GM23248 (cell line): ENCODE measurements at places on chromosomes 4 and X. TPM values are rescaled to one million over a fixed set of nuclear protein-coding genes. Genes with fewer than 3 reads are reported as not detected.

CPLX1 gene
- total RNA-seq = not detected in 2 replicates

PAK3 gene
- not detected in 2 replicates for total RNA-seq

ZMAT1 gene
- total RNA-seq = not detected in 2 replicates

NAP1L2 gene
- total RNA-seq = not detected in 2 replicates

CT45A3 gene
- not detected in 2 replicates for total RNA-seq

GAGE12F gene
- not detected in 2 replicates for total RNA-seq

DNA sequence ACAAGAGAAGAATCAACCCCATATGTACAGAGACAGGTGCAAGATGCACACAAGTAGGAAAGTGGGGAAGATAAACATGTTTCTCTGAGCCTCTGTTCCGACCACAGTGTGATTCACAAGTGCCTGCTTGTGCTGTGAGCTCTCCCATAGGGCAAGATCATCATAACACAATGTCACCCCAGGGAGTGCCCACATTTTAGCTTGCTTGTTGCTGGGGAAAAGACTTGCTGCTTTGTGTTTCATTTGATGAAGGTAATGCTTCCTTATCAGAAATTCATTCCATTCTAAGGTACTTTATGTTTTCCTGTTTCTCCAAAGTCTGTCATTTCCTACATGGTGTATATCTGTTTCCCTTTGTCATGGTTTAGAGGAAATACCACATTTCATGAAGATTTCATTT lies 304.5 kb upstream of the DIPK2B start:
- H3K27ac ChIP-seq = peak overlapping the region; percentile 71
- no peaks in the 10 kb centered on the region for H3K27me3 ChIP-seq
- H3K36me3 ChIP-seq = no peaks in the 10 kb centered on the region
- DNase-seq = peak; percentile 57
- peaks cover 34% of the 10 kb centered on the region for H3K4me1 ChIP-seq
- no peak overlapping the region for H3K4me3 ChIP-seq

- 0 out of 2 replicates have a peak overlapping the region, but pooled peaks have one; percentile 64 for H3K4me3 ChIP-seq
- H3K4me1 ChIP-seq = peaks cover 29% of the 10 kb centered on the region
- DNase-seq = no peak
These were observed 73.3 kb downstream of the TMEM131L start for GRCh38 chr4:153539422-153539821.

DNA sequence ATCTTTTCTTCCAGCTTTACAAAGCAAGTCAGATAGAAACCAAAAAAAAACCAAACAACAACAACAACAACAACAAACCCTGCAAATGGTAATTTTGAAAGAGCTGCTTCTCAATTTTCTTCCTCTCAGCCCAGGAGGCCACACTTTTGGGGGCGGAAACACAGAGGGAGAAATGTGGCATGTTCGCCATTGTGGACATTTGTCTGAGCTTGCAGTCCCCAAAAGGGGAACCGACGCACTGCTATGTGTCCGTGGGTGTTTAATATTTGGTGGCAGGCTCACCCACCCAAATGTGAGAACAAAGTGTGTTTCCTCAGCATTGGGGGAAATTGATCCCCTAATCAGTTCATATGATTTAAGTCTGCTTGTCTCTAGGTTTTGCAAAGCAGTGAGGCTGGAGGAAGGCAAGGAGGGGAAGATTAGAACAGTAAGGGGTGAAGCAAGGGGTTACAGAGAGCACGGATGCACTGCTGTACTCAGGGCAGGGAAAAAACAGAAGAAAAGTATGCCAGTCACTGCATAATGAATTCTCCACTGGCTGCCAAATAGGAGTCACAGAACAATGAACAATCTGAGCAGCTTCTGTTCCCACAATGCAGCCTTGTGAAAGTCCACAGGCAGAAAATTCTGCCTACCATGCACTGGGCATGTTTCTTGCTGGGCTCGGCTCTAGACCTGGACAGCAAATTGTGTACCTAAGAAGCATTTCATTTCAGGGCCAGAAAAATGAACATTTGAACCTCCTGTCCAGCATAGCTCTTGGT lies 74.7 kb upstream of the GPM6B start:
- H3K27me3 ChIP-seq = no peaks in the 10 kb centered on the region
- no peak overlapping the region for H3K27ac ChIP-seq
- H3K36me3 ChIP-seq = no peaks in the 10 kb centered on the region
- DNase-seq = peak; percentile 5

DNA sequence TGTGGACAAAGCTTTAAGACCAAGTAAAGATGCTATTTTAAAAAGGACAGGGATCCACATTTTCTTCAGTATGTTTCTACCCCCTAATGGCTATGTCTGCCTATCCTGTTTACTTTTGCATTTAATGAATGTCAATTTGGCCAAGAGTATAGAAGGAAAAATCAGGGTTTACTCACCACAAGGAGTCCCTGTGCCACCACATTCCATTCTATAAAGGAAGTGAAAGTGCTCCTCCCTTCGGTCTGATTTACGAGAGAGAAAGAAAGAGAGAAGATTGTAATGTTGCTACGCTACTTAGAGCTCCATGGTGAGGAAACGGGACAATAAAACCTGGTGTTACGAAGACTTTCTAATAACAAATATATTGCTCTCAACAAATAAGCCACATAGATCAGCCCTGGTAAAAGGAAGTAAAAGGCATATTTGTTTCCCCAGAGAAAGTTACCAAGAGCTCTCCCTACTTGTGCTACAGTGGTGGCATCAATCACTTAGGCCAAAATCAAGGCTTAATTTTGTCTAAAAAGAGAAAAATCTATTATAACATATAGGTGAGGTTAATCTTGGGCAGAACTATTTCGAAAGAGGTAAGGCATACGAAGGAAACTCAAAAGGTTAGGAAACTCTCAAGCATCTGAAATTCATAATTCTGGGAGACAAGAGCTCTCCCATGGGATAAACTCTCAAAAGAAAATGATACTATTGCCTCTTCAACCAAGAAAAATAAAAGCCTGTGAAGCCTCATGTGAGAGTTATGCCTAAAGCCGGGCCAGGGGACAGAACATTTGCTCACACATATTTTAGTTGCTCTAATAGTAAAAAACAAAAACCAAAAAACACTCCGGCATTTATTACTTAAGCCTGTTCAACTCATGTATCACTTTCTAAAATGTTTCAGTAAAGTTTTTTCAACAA lies 29.5 kb downstream of the TAPT1 start:
- peak overlapping the region; percentile 68 for H3K4me3 ChIP-seq
- DNase-seq = peak; percentile 87
- no peaks in the 10 kb centered on the region for H3K36me3 ChIP-seq
- peaks cover 16% of the 10 kb centered on the region for H3K4me1 ChIP-seq
- peak overlapping the region; percentile 50 for H3K27ac ChIP-seq
- H3K27me3 ChIP-seq = no peaks in the 10 kb centered on the region

GRCh38 chr4:120415896-120416295 lies 349.2 kb upstream of the MAD2L1 start:
- no peaks in the 10 kb centered on the region for H3K4me1 ChIP-seq
- no peak overlapping the region for H3K27ac ChIP-seq
- no peak overlapping the region for H3K4me3 ChIP-seq
- DNase-seq = no peak
- H3K36me3 ChIP-seq = no peaks in the 10 kb centered on the region

DNA sequence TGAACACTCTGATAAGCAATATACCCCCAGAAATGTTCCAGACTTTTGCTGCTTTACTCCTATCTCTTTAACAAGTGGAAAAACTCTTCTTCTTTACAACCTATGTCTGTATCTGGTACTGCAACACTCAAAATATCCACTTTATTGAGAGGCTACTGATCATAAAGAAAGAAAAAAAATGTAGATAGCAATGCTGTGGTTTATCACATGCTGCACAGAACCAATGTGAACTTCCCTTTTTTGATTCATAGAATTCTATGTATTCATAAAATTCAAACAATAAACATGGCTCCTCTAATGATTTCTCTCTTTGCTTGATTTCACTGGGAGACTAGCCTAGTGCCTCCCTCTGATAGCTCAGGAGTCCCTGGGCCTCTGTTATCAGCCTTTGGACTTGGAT lies 223.5 kb downstream of the ZNF674 start:
- H3K27ac ChIP-seq = no peak overlapping the region
- no peak for DNase-seq

GRCh38 chr4:16852228-16852627 lies 46.2 kb downstream of the LDB2 start:
- H3K27me3 ChIP-seq = no peaks in the 10 kb centered on the region
- H3K4me1 ChIP-seq = peaks cover 8% of the 10 kb centered on the region; the same call in 1 of the 2 replicates

- no peak overlapping the region for H3K4me3 ChIP-seq
- DNase-seq = no peak
- no peaks in the 10 kb centered on the region for H3K27me3 ChIP-seq
- no peaks in the 10 kb centered on the region for H3K4me1 ChIP-seq
These were observed 98.8 kb downstream of the KLHL4 start for GRCh38 chrX:87616371-87616770.

DNA sequence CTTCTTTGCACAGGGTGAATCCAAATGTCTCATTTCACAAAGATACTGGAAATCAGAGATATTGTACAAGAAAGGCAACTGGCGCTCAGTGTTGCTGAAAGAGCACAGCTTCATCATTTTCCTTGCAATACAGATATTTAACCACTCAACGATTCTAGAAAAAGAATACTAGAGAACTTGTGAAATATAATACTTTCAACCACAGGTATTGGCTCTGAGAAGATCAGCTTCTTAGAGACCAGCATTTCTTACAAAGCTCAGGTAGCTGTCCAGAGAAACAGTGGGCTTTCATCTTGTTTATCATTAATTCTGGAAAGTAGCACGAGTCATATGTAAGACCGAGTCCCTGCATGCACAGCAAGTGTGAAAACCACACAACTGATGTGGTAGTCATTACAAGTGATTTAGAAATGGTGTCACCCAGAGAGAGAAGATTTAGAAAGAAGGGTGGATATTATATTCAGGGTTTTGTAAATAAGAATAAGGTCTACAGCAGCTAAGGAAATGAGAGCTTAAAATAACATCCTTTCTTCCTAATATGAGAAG lies 7.8 kb upstream of the PPARGC1A start:
- no peak overlapping the region for H3K27ac ChIP-seq
- no peaks in the 10 kb centered on the region for H3K36me3 ChIP-seq
- H3K4me1 ChIP-seq = no peaks in the 10 kb centered on the region
- DNase-seq = no peak
- no peak overlapping the region for H3K4me3 ChIP-seq
- H3K27me3 ChIP-seq = peaks cover 12% of the 10 kb centered on the region; the same call in 1 of the 2 replicates

DNA sequence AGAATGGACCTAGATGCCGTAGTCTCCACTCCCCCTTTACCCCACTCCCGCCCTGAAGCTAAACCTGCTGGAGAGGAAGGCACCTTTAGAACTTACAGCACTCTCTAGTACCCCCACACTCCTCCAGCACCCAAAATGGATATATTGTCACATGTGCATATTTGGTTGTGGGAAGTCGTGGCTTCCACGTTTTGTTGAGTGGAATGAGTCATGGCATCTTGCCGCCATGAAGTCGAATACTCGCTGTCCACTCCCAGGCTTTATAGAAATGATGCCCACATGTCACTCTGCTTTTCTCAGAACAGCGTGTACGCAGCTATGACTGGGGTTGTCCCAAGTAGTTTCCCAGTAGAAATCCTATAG lies 545 bp downstream of the ABCE1 start:
- H3K27me3 ChIP-seq = no peaks in the 10 kb centered on the region
- peak overlapping the region; percentile 92 for H3K27ac ChIP-seq
- peaks cover 15% of the 10 kb centered on the region for H3K36me3 ChIP-seq
- H3K4me1 ChIP-seq = peaks cover 28% of the 10 kb centered on the region

- H3K4me3 ChIP-seq = no peak overlapping the region
- H3K4me1 ChIP-seq = no peaks in the 10 kb centered on the region
- no peak overlapping the region for H3K27ac ChIP-seq
- no peaks in the 10 kb centered on the region for H3K27me3 ChIP-seq
- DNase-seq = no peak
- no peaks in the 10 kb centered on the region for H3K36me3 ChIP-seq
These were observed 43.1 kb downstream of the CXXC4 start for GRCh38 chr4:104451573-104451972.

GRCh38 chr4:113078066-113078465 lies 28.6 kb downstream of the ANK2 start:
- H3K36me3 ChIP-seq = no peaks in the 10 kb centered on the region
- no peak for DNase-seq
- no peak overlapping the region for H3K27ac ChIP-seq
- H3K4me3 ChIP-seq = no peak overlapping the region
- no peaks in the 10 kb centered on the region for H3K4me1 ChIP-seq

- H3K27me3 ChIP-seq = peaks cover 36% of the 10 kb centered on the region
- H3K4me1 ChIP-seq = no peaks in the 10 kb centered on the region
- H3K36me3 ChIP-seq = no peaks in the 10 kb centered on the region
- H3K4me3 ChIP-seq = peak overlapping the region; percentile 51
- H3K27ac ChIP-seq = no peak overlapping the region
These were observed 39.1 kb downstream of the ARL9 start for GRCh38 chr4:56544573-56545131.

DNA sequence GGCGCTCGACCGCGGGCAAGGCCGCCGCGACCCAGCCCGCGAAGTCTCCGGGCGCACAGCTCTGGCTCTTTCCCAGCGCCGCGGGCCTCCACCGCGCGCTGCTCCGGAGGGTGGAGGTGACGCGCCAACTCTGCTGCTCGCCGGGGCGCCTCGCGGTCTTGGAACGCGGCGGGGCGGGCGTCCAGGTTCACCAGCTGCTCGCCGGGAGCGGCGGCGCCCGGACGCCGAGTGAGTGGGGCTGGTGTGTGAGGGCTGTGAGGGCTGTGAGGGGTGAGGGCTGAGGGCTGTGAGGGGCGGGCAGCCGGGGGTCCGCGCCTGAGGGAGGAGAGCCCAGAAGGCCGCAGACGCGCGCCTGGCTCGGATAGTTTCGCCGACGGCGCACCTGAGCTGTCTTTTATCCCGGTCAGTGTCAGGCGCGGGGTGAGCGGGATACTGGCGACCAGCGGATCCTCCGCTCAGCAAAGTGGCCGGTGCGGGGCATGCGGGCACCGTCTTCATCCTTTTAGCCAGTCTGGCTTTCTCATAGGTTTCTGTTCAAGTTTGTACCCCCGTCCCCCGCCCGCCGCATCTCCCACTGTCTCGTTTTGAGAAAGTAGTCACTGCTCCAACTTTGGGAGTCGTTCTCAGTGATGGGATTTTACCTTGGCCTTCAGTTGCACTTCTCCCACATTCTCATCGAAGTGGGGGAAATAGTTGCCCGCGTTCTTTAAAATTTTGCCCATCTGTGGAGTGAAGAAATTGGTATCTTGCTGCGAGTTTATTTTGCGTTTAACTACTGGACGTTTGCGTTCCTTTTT lies 586 bp downstream of the HERC5 start:
- H3K36me3 ChIP-seq = no peaks in the 10 kb centered on the region
- peaks cover 12% of the 10 kb centered on the region; the same call in 1 of the 2 replicates for H3K27me3 ChIP-seq
- no peaks in the 10 kb centered on the region for H3K4me1 ChIP-seq
- peak; percentile 65 for DNase-seq
- H3K27ac ChIP-seq = no peak overlapping the region

GRCh38 chr4:1746265-1746691 lies 25.0 kb downstream of the TACC3 start:
- H3K4me3 ChIP-seq = no peak overlapping the region
- H3K4me1 ChIP-seq = no peaks in the 10 kb centered on the region
- no peaks in the 10 kb centered on the region for H3K27me3 ChIP-seq
- H3K36me3 ChIP-seq = no peaks in the 10 kb centered on the region
- no peak overlapping the region for H3K27ac ChIP-seq

GRCh38 chrX:130772105-130772775 lies 130.8 kb downstream of the ENOX2 start:
- H3K4me3 ChIP-seq = no peak overlapping the region
- H3K27me3 ChIP-seq = no peaks in the 10 kb centered on the region
- no peaks in the 10 kb centered on the region for H3K36me3 ChIP-seq
- H3K27ac ChIP-seq = peak overlapping the region; percentile 63
- DNase-seq = peak; percentile 83
